Iris pigment epithelial cell (primary cell): ENCODE measurements at places on chromosomes 13 and 19.
A peak's percentile ranks its signal among the peaks of the same experiment; 100 is the strongest.

DNA sequence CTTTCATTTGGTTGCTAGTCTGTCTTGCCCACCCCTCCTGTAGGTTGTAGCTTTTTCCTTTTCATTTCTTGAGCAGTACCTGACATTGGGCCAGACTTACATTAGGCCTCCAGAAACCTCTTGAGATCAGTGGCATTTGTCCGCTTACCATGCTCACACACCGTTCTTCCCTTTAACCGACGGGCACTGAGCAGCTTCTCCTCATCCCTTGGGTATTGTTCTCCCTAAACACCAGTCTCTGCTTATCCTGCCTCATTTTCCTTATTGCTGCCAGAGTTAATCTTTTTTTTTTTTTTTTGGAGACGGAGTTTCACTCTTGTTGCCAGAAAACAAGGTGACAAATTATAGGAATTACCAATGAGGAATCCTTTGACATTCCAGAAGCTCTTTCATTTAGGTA, 27.2 kb upstream of the KCTD4 start:
- DNase-seq = no peak

DNA sequence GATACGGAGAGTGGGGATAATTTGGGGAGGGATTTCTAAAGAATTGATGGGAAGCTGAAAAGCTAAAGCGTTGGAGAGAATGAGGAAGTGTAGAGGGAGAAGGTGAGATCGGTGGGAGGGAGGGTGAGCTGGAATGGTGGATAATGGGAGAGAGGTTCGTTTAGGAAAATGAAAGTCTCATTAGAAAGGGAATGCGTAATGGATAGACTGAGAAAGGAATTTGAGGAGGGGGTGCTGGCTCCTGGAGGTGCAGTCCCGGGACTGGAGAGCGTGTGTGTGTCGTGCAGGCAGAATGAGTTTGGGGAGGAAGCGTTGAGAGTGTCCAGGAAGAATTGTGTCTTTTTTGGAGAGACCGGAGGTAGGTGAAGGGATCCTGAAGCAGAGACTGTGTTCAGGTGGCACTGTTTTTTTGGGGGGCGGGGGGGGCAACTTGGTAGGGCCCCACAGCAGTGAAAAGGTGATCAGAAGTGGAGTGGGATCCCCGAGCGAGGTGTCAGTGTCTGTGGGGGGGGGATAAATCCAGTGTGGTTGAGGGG, 1.4 kb downstream of the ACTN4 start:
- DNase-seq = no peak

- no peak for DNase-seq
Observed at GRCh38 chr19:4503132-4503824, 15.0 kb downstream of the PLIN4 start.

GRCh38 chr19:2381148-2381820, 21.2 kb downstream of the TMPRSS9 start:
- DNase-seq = peak; percentile 7

GRCh38 chr19:8323781-8324185, 2.5 kb downstream of the RPS28 start:
- no peak for DNase-seq

DNA sequence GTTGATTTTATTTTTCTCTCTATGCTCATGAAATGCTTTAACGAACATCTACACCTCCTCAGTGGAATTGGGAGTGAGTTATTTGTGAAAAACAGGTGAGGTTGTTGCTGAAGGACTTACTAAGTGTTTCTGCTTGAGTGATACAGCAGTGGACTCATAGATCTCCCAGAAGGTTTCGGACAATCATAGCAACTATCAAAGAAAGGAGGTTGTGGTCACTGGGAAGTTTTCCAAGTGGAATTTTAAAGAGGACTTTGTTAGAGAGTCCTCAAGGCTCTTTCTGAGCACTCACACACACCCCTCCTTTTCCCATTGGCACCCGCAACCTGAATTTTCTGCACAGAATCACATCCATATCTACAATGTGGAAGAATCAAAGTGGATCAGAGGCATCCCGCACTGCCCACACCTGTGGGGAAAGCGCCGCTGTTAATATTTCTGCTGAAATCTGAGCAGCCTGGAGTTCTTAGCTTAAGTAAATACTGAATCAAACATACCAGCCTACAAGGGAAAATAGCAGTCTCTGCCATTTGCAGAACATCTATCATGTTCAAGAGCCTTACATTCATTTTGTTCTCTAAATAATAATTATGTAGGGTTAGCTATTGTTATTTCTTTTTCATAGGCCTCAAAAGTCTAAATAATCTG, 719.4 kb downstream of the DIAPH3 start:
- DNase-seq = no peak

- no peak for DNase-seq
Observed at GRCh38 chr13:40143559-40143958, 488.1 kb downstream of the COG6 start.

DNA sequence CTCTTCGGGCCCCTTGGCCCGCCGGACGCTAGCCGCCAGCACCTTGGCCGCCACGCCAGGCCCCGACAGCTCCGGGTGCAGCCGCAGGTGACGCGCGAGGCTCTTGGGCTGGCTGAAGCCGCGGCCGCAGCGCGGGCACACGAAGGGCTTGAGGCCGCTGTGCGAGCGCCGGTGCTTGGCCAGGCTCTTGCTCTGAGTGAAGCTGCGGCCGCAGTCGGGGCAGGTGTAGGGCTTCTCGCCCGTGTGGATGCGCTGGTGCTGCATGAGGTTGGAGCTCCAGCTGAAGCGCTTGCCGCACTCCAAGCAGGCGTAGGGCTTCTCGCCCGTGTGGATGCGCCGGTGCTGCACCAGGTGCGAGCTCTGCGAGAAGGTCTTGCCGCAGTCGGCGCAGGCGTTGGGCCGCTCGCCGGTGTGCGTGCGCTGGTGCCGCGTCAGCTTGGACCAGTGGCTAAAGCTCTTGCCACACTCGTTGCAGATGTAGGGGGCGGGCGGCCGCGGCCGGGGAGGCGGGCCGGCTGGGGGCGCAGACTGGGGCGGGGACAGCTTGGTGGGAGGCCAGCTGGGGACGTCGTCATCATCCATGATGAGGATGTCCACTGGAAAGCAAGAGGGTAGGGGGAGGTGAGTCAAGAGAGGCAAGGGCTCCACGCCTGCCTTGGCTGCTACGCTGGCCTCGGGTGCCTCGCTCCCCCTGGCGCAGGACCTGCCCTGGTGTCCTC, 32.4 kb downstream of the ZNF787 start:
- DNase-seq = no peak

DNA sequence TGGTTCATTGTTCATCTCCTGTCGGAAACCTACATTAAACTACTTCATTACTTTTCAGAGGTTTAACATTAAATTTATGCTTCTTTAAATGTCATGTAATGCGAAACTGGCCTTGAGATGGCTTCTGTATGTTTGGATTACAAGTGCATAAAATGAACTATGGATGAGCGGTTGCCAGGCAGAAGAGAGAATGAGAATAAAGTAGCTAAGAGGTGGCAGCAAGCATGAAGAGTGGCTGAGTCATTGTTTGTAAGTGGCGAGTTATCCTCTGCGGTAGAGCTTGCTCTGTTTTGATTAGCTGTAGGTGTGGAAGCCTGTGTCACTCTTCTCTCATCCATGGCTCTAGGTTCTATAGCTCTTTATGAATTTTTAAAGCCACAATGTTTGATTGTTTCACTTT, 1139.6 kb upstream of the PCDH9 start:
- peak; percentile 9 for DNase-seq

DNA sequence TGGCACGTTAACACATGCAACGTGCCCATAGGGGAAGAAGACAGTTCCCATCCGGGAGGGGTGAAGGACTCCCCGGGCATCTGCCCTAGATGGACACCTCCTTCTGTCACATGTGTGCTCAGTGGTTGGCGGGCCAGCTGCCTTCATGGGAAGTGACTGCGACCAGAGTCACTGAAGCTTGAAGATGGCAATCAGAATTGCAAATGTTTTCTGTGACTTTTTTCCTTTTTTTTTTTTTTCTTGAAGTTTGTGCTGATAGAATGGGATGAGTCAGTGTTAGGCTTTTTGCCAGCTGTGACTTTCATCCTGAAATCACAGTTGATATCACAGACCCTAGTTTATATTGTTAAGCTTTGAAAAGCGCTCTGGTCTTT, 109.2 kb upstream of the MCF2L start:
- peak; percentile 67 for DNase-seq

GRCh38 chr19:34319230-34319585, 45.8 kb upstream of the GPI start:
- no peak for DNase-seq

DNA sequence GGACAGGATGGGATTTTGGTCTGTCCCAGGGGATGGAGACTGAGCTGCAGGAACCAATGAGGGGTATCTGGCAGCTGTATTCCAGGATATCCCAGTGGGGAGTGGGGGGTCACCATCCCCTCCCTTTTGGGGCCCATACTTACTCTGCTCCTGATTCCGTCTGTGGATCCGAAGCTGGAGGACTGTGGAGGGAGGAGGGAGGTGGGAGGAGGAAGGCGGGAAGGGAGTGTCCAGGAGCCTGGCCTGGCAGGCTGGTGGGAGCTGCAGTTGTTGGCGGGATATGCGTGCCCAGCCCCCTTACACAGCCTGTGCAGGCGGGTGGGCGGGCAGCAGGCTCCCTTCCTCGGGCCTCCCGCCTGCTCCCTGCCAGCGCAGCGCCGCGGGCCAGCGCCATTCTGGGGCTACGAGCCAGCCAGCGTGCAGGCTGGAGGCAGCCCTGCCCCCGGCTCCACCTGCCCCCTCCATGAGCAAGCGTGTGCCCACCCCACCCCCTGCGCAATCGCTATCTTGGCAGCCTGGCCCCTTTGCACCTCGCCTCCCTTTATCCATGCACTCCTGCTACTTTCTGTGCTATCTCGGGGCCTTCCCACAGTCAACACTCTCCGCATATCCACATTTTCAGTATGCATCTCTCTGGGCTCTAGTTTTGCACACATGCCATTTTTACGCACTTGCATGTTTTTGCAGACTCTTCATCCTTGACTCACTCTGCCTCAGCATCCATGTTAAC, 2.8 kb downstream of the MAMSTR start:
- no peak for DNase-seq

- DNase-seq = no peak
Observed at GRCh38 chr13:35646056-35646774, 169.7 kb upstream of the MAB21L1 start.

DNA sequence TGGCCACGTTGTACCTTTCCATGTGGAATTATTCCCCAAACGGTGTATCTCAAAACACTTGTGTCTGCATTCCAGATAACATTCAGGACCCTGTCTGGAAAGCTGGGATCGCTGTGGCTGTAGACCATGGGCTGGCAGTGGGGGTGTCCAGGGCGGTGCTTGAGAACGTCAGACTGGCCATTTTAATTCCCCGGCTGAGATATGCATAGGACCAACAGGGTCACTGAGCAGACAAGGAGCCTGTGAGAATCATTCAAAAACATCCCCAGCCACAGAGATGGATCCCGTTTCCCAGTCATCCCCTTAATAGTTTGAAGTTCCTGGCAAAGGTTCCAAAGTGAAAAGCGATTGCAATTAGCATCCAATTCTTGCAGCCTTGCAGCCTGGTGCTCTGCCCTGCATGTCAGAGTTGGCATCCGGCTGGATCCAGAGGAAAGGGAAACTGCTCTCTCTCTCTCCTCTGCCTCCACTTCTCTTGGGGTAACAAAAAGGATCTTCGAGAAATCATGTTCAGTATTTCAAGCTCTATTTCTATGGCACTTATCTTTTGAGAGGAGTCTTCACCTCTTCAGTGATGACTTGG, 41.6 kb downstream of the IFT88 start:
- DNase-seq = no peak

DNA sequence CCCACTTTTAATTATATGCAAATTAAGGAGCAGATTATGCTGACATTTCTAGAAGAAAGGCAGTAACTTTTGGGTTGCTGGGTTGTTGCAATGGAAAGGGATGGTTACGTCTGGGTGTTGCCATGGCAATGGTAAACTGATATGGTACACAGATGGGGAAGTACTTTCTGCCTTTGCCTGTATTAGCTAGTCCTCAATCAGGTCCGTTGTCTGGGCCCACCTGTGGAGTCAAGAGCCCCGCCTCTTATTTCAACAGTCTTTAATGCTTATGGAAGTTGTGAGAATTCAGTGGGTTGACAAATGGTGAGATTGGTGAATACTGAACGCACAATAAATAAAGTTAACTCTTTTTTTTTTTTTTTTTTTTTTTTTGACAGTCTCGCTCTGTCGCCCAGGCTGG, 30.6 kb upstream of the DPP9 start:
- DNase-seq = peak; percentile 41

GRCh38 chr19:17855280-17856152, 4.2 kb upstream of the RPL18A start:
- peak; percentile 49 for DNase-seq
